Activated CD4-positive, alpha-beta T cell treated with anti-CD3 and anti-CD28 coated beads, Interleukin-2, amount 10 ng/mL, durations not matched to agents 7 days and 5 days (primary cell): ENCODE measurements at places on chromosomes 2 and 18.

DNA sequence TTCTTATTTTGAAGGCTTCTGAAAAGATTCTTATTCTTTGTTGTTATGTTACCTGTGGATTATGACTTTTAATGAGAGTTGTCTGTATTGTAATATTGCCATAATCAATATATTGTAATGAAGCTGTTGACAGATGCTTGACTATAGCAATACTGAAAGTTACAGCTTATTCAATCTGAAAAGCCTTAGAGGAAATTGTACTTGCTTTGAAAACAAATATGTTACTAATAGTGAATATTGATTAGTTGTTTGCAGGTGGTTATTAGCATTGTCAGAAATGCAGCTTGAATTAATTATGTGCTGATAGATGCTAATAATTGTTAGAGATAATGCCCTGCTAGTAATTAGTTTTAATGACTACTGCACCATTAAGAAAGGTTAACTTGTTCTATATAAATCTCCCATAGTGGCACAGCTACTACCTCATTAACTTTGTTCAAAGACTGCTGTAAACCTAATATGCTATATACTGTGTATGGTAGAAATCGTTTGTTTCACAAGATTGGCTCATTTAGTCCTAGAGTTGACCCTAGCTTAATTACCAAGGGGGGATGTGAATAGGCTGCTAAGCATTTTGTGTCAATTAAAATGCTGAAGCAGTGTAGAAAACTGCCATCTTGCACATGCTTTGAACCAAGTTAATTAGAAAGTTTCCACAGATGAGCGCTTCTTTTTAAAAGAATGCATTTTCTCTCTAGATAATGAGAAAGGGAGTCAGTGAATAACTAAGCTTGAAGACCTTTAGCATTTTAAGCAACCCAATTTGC is 30.5 kb downstream of the SLC39A10 start:
- DNase-seq: no peak

GRCh38 chr2:139622691-139623090 is 842.5 kb upstream of the NXPH2 start:
- DNase-seq: no peak

DNA sequence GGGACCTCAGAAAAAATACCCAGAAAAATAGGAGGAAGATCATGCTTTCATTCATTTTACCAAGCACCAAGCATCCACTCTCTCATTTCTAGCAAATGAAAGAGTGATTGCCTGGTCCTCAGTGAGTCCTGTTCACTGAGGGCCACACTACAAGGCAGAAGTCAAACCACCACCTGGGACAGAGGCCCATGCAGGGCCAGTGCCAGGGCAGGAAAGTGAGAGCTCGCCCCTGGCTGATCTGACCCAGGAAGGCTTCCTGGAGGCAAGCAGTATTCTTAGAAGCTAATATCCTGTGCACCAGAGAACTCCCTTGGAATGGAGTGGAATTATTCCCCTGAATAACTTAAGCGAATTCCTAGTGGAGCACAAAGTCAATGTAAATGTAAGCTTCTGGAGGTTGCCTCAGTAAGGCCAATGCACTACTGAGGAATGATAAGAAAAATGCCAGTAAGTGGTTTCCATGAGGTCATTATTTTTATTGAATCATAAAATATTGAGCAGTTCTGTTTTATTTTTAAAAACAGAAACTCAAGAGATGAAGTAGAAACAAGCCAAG is 191.6 kb upstream of the ID2 start:
- DNase-seq: no peak

GRCh38 chr2:176284461-176285049 is 15.3 kb downstream of the MTX2 start:
- no peak for DNase-seq
